ENCODE measurements at places on chromosomes 1 and 21.

DNA sequence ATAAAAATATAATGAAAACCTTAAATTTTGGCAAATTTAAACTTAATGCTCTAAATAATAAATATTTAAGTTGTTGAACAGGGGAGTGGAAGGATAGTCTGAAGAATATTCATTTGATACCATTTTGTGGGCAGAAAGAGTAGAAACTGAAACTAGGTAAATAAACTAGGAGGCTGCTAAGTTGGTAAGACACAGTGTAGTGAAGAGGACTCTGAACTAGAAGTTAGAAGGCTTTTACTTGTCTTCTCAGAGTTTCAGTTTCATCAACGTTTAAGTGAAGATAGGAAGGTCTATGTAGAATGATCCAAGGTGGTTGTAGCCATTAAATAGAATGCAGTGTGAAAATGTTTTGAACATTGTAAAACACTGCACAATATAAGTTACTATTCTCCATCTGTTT is 516.9 kb downstream of the AMY1C start:
- no peak for DNase-seq

DNA sequence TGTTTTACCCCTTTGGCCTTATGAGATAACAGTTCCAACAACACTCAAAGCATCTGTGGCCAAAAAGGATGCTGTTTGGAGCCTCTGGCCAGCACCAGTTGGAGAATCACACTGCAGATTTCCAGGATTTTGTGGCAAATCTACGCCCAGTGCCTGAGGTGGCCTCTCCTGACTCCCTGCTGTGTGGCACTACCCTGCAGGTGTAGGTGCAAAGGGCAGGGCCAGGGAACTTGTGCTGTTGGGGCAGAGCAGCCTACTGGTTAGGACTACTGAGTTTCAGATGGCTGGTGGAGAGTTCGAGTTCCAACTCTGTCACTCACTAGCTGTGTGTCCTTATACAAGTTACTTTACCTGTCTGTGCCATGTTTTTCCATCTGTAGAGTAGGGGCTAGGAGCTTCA is 170.5 kb downstream of the PTPRU start:
- no peak for DNase-seq

- DNase-seq: no peak
These were observed 186.7 kb downstream of the HFM1 start for GRCh38 chr1:91217911-91218310.

DNA sequence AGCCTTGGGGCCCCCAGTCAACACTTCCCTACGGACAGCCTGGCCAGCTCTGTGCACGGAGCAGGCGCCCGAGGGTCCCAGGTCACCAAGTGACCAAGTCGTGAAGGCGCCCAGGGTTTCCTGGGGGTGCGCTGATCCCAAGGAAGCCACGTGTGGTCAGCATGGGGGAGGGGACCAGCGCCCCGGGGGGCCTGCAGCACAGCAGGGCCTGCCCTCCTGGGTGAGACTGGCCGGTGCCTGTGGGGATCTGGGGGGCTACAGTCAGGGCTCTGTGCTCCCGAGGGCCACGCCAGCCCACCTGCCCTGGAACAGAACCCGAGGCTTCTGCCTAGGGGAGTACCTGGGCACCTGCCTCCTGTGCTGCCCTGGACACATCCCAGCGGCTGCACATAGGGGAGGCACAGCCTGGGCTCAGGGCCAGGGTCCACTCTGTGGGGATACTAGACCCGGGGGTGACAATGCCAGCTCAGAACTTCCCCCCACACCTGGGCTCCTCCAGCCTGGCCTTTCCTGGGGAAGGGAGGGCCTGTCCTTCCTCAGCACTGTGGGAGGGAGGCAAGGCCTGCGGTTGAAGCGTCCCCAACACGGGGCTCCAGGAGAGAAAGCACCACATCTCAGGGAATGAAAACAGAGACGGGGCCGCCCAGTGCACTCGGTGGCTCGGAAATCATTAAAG is 6.2 kb upstream of the POFUT2 start:
- DNase-seq: no peak

- DNase-seq: no peak
These were observed 24.6 kb downstream of the UBE4B start for GRCh38 chr1:10057343-10057742.

GRCh38 chr1:4323309-4323708 is 331.1 kb upstream of the AJAP1 start:
- DNase-seq: no peak

GRCh38 chr1:150905301-150905700 is 18.4 kb downstream of the CTXND2 start:
- DNase-seq: no peak

DNA sequence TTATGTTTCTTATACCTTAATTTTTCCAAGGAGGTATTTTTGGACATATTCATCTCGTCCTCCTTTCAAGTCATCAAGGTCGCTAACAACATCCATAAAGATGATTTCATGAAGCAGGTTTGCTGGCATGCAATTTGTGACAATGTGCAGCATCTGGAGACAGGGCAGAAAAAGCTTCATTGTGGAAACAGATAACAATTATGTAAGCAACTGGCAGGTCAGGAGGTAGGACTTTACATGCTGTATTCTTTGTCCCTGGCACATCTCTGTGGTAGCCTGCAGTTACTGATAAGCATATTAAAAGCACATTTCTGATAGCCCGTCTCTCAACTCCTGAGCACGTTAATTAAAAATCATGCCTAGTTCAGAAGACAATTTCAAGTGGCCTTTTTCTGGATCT is 156.8 kb downstream of the LEPR start:
- DNase-seq: no peak

DNA sequence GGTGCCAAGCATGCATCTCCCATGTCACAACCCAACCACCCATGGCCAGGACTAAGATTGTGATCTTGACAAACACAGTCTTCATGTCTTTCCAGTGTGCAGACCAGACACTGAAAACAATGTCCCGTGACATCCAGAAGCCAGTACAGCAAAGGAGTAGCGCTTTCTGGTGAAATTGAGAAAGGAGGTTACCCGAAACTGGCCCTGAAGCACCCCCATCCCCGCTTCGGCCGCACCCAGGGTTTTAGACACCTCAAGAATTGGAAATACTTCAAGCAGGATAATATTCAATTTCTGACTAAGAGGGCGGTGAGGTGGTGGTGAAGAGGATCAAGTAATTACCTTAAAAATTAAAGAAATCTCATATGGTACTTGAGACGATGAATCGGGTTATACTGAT is 10.6 kb upstream of the S100A8 start:
- no peak for DNase-seq

DNA sequence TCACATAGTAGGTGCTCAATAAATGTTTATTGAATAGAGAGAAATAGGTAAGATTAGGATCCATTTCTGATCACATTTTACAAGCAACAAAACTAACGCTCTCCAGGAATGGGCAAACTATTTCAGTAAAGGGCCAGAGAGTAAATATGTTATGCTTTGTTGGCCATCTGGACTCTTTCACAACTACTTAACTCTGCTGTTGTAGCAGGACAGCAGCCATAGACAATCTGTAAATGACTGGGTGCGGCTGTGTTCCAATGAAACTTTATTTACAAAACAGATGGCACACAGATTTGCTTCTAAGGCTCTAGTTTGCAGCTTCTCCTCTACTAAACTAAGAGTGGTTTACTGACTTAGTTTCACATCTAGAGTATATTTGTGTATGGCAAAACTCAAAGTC is 83.0 kb upstream of the BACH1 start:
- DNase-seq: no peak

DNA sequence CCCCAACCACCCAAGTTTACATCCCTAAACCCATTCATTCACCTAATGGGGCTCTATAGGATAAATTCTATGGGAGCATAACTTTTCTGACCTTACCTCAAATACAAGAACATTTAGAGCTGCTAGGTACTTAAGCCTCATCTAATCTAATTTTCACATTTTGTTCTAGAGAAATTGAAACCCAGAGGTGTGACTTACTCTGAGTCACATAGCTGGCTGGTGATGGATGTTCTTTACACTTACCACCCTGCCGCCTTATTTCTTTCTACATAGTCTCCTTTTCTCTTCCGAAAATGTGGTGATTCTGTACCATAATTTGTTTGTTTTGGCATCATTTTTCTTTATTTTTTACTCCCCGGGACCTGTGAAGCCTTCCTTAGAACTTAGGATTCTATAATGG is 20.3 kb downstream of the TIPRL start:
- no peak for DNase-seq
